Naive thymus-derived CD4-positive, alpha-beta T cell (primary cell): ENCODE measurements at places on chromosomes 6 and 20. TPM values are rescaled to one million over a fixed set of nuclear protein-coding genes. Genes with fewer than 3 reads are reported as not detected.

DNA sequence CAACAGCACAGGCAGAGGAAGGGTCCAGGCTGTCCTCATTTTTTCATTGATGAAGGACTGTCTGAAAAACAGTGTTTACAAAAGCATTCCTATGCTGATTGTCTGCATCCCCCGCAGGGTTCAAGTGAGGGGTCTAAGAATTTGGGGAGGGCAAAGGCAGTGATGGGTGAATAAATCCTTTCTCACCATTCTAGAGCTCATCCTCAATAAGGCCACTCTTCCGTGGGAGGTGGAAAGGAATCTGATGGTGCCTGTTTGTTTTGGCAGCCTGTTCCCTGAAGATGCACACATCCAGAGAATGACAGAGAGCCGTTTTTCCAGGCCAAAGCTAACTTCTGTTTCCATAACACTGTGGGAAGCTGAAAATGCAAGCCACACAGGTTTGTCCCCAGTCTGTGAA is 164.5 kb downstream of the MOXD1 start:
- no peak for DNase-seq
- H3K4me3 ChIP-seq = no peak overlapping the region
- no peak overlapping the region for H3K27ac ChIP-seq
- no peaks in the 10 kb centered on the region for H3K36me3 ChIP-seq
- no peaks in the 10 kb centered on the region for H3K27me3 ChIP-seq
- no peaks in the 10 kb centered on the region for H3K4me1 ChIP-seq

DNA sequence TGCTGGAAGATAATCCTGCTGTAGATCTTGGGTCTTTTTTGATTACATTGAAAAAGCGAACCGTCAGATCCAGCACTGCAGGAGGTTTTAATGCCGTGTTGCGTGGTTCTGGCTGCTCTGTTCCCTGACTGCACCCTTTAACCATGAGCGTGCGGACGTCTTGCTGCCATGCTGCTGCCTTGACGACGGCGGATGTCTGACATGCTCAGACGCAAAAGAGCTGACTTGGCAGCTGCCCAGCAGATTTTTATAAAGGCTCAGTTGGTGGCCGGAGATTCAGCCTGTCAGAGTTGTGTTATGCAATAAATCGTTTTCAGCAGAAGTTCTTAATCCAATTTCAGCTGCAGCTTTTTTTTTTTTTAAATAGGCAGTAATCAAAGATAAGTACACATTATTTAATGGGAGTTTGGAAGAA is 119.4 kb downstream of the JARID2 start:
- no peak overlapping the region for H3K4me3 ChIP-seq
- peaks cover 17% of the 10 kb centered on the region for H3K4me1 ChIP-seq

DNA sequence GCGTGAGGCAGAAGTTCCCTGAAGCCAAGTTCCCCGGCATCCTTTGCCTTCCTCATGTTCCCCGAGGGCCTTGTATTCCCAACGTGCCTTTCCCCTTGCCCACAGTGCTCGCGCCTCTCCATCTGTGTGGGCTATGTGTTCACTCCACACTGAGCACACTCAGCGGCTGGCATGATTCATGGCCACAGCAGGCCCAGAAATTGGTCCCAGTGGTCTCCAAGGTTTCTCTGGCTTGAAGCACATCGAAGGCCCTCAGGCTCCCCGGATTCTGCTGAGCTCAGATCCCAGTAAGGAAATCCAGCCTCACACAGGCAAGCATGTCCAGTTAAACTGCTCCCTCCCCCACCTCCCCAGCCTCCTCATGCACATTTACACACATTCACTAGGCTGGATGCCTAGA is 123.6 kb downstream of the ISM1 start:
- H3K27ac ChIP-seq = no peak overlapping the region
- no peaks in the 10 kb centered on the region for H3K36me3 ChIP-seq
- no peak for DNase-seq
- H3K27me3 ChIP-seq = no peaks in the 10 kb centered on the region
- no peaks in the 10 kb centered on the region for H3K4me1 ChIP-seq

DNA sequence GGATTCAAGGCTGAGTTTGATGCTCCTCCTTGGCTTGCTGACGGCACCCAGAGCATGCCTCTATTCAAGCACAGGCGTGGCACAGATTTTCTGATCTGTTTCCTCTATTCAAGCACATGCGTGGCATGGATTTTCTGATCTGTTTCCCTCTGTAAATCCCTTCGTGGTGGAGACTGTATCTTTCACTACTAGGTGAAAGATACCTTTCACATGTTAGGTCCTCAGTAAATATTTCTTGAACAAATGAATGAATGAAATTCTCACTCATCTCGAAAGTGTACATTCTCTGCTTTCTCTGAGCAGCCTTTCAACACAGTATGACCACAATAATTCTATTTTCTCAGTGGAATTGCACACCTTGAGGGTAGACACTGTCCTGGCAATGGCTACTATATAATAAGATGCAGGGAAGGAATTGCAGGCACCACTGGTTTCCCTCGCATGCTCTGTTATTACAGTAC is 72.6 kb upstream of the F13A1 start:
- no peak for DNase-seq
- no peak overlapping the region for H3K27ac ChIP-seq
- no peak overlapping the region for H3K4me3 ChIP-seq
- H3K27me3 ChIP-seq = no peaks in the 10 kb centered on the region
- no peaks in the 10 kb centered on the region for H3K36me3 ChIP-seq

GRCh38 chr20:10591946-10592521 is 81.8 kb downstream of the JAG1 start:
- no peaks in the 10 kb centered on the region for H3K36me3 ChIP-seq
- H3K4me3 ChIP-seq = no peak overlapping the region
- no peaks in the 10 kb centered on the region for H3K4me1 ChIP-seq

Gene FAM162B
- polyA plus RNA-seq = not detected

DNA sequence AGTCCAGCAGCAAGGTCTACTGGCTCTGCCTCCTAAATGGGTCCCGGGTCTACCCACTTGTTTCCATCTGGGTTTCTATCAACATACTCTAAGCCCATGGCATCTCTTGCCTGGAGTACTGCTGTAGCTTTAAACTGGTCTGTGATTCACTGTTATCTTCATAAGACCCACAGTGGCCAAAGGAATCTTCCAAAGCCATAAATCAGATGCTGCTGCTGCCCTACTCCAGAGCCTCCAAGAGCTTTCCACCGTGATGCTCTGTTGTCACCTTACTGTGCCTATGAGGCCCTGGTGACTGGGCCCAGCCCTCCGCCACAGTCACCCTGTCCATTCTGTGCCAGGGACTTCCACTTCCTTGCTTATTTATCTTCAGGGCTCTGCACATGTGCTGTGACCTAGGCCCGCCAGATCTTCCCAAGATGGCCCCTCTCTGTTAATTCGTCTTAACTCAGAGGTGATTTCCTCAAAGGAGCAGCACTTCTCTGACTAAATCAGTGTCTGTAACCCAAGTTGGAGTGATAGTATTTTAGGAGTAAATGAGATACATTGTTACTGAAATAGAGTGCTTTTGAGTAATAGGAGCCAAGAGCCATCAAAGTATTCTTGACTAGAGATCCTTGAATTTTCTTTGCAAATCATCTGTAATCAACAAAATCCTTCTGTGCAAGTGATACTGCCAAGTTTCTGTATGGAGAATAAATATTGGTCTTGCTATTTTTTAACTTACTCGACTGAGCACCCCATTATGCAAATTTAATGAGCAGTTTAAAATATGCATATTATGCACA is 102.5 kb downstream of the PPP1R14C start:
- H3K4me1 ChIP-seq = no peaks in the 10 kb centered on the region
- H3K27ac ChIP-seq = no peak overlapping the region
- DNase-seq = no peak

DNA sequence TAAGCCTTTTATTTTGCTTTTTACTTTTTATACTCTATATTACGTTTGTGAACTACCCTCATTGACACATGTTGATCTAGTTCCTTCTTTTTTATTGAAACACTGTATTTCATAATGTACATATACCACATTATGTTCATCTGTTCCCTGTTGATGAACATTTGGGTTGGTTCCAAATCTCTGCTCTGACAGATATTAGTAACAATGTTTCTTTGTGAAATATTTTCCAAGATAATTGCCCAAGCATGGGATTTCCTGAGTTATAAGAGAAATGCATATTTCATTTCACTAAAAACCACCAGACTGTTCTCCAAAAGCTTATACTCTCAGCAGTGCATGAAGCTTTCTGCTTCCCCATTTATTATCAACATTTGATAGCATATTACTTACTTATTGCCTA is 44.2 kb upstream of the TNFRSF21 start:
- no peak overlapping the region for H3K4me3 ChIP-seq
- no peak overlapping the region for H3K27ac ChIP-seq
- H3K4me1 ChIP-seq = no peaks in the 10 kb centered on the region

Gene SPEF1
- polyA plus RNA-seq = not detected

Gene LAMA2
- not detected for polyA plus RNA-seq

- no peak overlapping the region for H3K4me3 ChIP-seq
- no peaks in the 10 kb centered on the region for H3K4me1 ChIP-seq
- H3K27me3 ChIP-seq = no peaks in the 10 kb centered on the region
- no peaks in the 10 kb centered on the region for H3K36me3 ChIP-seq
- no peak overlapping the region for H3K27ac ChIP-seq
Measured at GRCh38 chr6:130811932-130812331, 15.3 kb upstream of the SMLR1 start.

DNA sequence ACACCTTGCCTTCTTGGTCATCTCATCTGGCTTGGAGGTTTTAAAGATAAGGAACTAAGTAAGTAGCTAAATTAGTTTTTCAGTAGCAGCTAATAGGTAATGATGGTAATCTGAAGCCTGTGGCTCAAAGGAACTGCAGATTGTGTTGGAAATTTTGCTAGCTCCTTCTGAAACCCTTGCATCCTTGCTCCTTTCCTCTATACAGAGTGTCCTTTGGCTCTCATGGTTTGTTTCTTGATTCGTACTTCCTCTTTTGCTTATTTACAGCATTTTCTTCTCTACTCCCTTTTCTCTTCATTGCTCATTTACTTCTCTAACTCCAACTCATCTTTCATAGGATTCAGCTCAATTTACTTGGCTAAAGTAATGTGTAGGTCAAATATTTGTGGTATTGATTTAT is 19.0 kb downstream of the LRRC1 start:
- no peak for DNase-seq
- no peaks in the 10 kb centered on the region for H3K4me1 ChIP-seq
- H3K4me3 ChIP-seq = no peak overlapping the region
- H3K27me3 ChIP-seq = no peaks in the 10 kb centered on the region
- H3K36me3 ChIP-seq = no peaks in the 10 kb centered on the region

GRCh38 chr20:62501801-62502495 is 26.2 kb upstream of the GATA5 start:
- peak; percentile 74 for DNase-seq
- H3K27me3 ChIP-seq = no peaks in the 10 kb centered on the region

DNA sequence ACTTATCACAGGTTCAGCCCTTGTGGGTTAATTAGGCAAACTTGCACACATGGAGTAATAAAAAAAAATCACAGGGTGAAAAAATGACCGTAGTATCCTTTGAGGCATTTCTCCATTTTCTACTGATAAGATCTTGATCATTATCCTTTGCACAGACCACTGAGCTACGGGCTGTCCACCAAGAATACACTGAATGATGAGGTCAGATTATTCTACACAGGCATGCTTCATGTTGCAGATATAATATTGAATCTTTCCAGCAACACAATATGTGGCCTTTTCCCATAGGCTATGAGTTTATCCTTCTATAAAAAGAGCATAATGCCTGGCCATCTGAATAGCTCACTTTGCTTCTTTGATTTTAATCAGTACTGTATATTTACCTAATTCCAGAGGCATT is 168.9 kb downstream of the FRK start:
- no peaks in the 10 kb centered on the region for H3K36me3 ChIP-seq
- no peak overlapping the region for H3K4me3 ChIP-seq
- DNase-seq = no peak
- no peak overlapping the region for H3K27ac ChIP-seq
- no peaks in the 10 kb centered on the region for H3K27me3 ChIP-seq

Gene MATN4
- polyA plus RNA-seq = not detected

Gene CTNNBL1
- 84.0 TPM for polyA plus RNA-seq
